ENCODE measurements at places on chromosomes 3 and 15.

DNA sequence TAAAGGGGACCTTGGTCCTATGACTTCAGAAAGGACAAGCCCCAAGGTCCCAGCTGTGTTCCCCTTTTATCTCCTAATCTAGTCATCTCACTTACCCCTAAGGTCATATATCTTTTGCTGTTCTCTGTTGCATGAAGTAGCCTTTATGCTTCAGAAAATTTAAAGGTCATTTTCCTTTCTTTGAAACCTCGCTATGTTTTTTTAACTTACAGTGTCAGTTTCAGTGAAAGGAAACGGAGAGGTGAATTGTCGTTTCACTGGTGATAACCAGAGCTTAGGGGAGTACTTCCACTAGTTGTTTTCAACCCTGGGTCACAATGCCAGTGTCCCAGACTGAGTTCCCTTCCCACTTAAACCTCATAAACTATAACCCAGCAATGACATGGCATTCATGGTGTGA, 357.4 kb downstream of the GAP43 start:
- DNase-seq, result no peak

DNA sequence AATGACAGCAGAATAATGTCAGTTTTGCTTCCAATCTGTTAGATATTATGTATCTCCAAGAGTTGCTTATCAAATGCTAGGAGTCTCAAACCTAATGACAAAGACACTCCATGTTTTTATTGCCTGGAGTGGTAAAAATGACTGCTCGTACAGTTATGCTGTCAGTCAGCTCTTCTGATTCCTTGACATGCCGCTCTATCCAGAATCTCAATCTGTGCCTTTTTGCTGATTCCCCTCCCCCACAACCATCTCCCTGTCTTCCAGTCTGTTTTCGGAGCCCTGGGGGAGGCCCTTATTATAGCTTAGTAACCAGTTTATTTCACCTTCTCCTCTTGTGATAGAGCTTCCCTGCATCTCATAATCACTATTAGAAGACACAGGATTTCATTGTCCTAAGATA, 2.6 kb downstream of the MKRN2 start:
- no peak for DNase-seq

DNA sequence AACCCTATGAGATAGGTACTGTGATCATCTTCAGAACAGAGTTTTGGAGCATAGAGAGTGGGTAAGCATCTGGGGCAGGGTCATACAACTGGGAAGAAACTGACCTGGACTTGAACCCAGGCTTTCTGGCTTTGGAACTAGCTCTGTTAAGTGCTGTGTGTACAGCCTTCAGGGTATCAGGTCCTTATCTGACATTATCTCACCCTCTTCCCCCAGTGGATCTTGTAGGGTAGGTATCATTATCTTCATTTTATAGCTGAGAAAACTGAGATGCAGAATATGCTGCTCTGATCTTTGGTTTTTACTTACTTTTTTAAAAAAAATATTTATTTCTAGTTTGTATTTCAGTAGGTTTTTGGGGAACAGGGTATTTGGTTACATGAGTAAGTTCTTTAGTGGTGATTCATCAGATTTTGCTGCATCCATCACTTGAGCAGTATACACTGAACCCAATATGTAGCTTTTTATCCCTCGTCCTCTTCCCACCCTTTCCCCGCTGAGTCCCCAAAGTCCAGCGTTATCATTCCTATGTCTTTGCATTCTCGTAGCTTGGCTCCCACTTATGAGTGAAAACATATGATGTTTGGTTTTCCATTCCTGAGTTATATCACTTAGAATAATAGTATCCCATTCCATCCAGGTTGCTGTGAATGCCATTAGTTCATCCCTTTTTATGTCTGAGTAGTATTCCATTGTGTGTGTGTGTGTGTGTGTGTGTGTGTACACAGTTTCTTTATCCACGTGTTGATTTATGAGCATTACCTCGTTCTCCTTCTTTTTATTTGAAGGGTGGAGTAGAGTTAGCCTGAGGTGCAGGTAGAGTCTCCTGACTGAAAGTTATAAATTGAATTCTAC, 271.2 kb downstream of the PTPRG start:
- no peak for DNase-seq

DNA sequence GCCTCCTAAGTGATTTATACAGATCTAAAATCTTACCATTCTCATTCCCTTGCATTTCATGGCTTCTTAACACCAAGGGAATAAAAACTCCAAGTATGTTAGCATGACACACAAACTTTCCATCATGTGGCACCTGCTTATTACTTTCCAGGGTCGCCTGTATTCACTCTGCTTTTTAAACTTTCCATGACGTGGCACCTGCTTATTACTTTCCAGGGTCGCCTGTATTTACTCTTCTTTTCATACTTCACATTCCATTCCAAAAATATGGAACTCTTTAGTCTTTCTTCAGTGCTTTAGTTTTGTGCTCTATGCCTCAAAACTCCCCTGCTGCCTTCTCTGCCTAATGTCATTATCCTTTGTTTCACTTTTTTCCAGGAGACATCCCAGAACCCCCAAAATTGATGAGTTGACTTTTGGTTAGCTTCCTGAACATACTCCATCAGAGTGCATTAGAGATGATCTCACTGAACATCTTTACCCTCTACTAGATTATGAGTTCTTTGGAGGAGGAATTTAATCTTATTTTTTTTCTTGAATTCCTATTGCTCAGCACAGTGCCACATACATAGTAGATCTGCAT, 47.0 kb downstream of the CALML4 start:
- no peak for DNase-seq

DNA sequence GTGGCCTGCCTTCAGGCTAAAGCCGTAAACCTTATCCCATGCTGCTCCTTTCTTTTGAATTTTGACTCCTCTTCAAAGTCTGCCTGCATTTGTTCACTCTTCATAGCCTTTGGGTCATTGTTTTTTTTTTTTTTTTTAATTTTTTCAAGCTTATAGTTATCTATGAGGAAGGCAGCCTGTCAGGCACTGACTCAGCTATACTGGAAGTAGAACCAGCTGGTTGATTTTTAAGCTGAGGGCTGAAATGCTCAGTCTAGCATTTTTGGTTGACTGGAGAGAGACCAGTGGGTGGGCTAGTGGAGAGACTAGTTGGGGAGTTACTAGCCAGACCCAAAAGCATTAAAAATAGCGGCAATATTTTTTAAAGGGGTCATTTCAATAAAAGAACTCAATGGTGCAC, 44.1 kb downstream of the C3orf20 start:
- DNase-seq, result no peak

GRCh38 chr15:51281368-51281967, 56.9 kb downstream of the CYP19A1 start:
- no peak for DNase-seq

DNA sequence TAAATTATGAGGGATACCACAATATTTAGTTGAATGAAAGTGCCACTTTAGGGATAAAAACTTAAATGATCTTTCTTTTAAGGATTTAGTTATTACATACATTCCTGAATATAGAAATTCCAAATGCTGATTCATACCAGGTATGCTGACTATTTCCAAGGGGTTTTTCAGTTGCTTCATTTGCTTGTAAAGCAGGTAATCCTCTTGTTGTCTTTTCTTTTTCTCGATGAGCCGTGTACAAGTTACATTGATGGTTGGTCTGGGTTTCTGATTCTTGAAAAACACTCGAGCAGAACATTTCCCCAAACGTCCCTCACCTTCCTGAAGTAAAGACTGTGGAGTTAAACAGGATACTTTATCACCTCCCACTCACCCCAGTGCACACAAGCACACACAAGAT, 21.7 kb downstream of the RARRES1 start:
- DNase-seq, result no peak

DNA sequence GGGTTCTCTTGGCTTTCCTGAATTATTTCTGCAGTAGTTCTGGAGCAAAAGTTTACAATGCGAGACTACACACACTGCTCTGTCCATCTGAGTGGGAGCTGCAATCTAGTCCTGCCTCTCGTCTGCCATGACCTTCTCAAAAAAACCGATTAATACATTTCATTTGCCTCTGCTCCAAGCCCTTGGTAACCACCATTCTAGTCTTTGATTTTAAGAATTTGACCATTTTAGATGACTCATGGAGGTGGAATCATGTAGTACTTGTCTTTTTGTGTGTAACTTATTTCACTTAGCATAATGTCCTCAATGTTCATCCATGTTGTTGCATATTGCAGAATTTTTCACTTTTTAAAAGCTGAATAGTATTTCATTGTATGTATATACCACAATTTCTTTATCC, 356.9 kb downstream of the SV2B start:
- no peak for DNase-seq

Data from amniotic stem cell (primary cell).